ENCODE measurements at places on chromosomes 5 and 9.
A peak's percentile ranks its signal among the peaks of the same experiment; 100 is the strongest.

DNA sequence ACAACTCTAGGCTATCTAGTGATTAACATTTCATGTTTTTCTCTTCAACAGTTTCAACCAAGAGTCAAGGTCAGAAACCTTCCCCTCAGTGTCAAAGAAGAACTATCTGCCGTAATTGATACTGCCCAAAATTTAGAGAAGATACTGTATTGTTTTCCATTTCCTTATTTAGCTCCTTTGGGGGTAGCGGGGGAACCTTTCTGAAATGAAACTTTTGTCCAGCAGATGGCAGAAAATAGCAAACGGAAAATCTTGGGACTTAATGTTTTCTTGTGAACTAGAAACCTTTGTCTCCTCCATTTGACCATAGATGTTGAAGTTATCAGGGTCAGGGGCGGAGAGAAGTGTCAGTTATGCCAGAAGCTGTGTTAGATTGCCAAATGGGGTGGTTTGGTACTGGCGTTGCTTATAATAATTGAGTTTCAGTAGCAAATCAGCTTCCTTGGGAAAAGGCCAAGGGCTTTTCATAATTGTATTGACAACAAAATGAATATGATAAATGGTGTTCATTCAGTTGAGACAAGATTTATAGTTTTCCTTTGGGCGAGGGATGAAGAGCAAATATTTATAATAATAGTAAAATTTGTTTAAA, 101.7 kb upstream of the TLX3 start:
- no peak for DNase-seq

DNA sequence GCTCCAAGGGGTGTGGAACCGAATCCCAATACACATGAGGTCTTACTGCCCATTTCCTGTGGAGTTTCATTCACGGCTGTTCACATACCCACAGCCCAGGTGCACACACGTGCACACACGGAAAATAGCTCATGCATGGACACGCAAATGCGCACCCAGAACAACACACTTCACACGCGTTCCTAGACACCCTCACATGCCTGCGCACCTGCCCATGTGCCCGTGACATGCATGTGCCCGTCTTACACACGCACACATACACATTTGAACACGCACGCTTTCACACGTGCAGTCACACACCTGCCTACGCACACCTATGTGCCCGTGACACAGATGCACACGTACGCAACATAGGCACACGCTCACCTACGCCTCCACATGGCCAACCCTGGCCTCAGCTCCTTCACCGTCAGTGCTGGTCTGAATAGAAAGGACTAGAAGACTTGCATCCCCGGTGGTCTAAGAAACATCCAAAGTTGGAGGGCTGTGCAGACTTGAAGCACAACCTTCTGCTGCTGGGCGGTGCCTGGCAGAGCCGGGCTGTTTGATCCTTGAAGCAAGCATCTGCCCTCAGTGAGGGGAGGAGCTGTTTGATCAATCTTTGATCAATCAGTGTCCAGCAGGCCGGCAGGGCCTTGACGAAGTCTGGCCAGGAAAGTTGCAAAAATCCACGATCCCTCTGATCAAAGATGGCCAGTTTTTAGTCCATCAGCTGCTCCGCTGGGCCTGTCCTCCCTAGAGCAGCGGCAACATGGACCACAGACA, 164.7 kb downstream of the OLFM1 start:
- DNase-seq: no peak

DNA sequence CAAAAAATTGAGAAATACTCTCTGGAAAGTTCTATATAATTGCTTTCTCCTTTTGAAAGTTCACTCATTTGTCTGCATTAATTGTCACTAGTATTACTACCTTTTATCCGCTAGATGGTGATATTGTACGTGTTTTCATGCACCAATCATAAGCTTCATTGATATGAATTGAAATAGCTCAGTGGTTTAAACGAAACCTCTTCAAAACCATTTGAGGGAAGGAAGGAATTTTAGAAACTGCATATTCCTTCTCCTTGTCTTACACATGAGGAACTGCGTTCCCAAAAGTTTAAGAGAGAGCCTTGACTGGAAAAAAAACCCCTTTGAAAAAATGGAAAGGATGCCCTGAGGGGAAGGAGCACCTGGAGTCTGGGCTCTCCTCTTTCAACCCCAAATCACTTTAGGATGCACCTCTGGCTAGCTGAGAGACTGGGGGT, 98.6 kb downstream of the YTHDC2 start:
- no peak for DNase-seq

DNA sequence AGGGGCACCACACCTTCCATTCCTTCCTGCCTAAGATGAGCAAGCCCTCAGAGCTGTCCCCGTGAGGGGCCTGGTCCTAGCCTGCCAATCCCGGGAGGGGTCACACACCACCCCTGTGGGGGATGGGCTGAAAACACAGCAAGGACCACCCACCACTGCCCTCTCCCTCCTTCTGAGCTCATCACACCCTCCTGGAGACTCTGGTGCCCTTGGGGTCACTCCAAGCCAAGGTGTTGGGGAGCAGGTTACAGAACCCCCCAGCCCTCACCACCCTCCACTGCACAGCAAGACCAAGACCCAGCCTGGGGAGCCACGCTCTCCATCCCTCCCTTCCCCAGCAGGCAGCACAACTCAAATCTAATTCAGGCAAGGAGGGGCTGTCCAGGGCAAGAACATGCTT, 60.5 kb upstream of the PPP1R26 start:
- no peak for DNase-seq

DNA sequence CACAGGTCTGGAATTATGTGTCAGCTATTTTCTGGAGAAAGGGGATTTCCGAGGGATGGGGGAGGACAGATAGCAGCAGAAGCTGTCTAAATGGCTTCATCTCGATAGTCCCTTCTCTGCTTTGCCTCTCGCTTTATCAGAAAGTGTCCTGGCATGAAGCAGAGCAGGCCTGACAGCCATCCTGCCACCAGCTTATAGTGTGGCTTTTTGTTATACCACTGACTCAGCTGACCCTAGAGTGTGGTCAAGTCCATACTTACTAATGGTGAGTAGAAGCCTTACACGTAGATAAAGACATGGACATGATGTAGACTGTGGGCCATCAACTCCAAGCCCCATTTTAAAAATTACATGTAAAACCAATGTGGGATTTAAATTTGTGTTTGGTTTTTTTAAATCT, 50.0 kb downstream of the RCL1 start:
- no peak for DNase-seq

DNA sequence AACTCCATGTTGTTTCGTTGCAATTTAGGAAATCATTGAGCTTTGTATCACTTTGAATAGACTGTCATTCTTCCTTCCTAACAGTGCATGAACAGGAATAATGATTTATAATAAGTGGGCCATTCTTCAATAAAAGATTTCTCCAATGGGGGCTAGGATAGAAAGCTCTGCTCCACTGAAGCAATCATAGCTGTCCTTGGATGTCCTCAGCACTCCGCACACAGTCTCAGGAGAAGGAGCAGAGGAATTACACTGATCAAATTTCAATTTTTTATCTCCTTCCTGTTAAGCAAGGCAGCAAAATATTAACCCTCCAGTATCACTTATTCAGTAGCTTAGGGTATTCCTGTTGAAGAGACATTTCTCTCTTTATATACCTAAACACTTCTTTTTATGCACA, 532.7 kb upstream of the ST8SIA4 start:
- no peak for DNase-seq

DNA sequence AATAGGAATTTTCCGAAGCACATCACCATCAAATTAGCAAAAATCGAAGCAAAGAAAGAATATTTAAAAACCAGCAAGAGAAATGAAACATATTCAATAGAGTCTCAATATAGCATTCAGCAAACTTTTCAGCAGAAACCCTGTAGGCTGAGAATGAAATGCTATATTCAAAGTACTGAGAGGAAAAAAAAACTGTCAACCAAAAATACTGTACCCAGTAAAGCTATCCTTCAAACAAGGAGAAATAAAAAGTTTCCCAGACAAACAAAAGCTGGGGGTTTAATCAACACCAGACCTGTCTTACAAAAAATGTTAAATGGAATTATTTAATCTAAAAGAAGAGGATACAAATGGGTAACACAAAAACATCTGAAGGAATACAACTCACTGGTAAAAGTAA, 116.0 kb downstream of the TRPM3 start:
- no peak for DNase-seq

DNA sequence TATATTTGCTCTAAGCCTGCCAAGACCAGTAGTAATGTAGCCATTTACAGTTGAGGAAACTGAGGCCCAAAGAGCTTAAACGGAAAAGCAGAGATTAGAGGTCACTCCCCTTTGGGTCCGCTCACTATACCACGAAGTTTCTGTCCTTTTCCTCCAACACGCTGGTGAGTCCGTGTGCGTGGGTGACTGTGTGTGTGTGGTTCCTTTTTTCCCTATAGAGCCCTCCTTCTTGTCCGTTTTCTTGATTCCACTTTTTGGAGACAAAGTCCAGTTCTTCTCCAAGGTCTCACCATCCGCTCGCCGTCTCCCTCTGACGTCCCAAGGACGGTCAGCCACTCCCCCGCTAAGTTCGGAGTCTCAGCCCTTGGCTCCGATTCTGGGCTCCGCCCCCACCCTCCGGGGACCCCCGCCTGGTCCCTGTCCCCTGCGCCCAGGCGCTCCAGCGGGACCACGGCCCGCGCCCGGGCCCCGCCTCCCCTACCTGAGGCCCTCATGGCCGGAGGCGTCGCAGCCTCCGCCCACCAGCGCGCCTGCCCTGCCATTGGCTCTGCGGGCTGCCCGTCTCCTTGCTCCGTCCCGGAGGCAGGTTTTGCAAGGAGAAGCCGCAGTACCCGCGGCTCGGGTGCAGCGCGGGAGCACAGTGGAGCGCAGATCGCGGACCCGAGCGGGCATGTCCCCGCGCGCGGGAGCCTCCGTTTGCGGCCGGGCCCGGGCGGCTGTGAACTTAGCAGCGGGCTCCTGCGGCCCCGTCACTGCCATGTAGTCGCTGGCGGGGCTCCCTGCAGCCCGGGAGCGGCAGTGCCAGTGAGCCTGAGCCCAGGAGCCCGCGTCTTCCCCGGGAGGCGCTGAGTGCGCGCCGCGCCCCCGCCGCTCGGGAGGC, at the start of gene MAST4:
MAST4 (plus strand) TSS at position 638 of the 880 bp plus-strand sequence. CDS start 263 bp downstream, outside the sequence.
- DNase-seq: peak; percentile 34

GRCh38 chr9:12798066-12798770, 23.4 kb downstream of the LURAP1L start:
- DNase-seq: no peak

DNA sequence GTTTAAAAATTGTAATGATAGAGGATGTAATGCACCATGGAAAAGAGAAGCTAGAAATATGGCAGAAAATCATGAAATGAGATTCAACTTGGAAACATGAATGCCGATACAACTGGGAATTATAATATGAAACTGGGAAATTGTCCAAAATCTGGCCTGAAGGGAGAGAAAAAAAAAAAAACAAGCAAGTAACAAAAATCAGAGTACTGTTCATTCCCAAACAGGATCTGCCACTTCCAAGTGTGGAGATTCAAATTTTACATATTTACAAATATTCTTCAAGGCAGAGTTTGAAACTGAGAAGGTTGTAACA, 56.6 kb upstream of the MOCS2 start:
- no peak for DNase-seq

DNA sequence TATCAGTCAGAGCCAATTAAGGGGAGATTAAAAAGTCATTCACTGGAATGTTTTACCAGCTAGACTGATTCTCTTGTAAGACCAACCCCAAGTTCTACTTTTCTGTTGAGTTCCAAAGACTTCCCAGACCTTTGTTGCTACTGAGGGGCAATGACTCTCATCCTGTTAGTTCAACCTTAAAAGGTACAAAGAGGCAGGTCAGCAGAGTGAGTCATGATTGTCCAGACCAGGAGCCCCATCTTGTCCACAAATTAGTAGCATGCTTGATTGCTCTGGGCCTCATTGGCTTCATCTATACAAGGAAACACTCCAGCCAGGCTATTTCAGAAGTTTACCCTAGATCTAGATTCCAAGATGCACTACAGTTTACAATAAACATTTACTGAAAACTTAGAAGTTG, 79.9 kb upstream of the IL7R start:
- no peak for DNase-seq

DNA sequence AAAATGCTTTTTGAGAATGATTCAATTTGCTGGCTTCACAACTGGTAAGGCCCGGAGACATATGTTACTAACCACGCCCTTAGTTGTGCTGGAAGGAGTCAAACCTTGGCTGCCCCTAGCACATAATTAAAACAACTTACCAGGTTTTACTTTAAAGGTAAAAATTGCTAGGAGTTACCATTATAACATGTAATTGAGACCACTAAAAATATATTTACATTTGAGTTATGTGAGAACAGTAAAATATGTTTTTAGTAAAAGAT, 435.6 kb upstream of the CDH9 start:
- no peak for DNase-seq

GRCh38 chr5:170333161-170333910, 35.8 kb upstream of the LCP2 start:
- no peak for DNase-seq

- no peak for DNase-seq
Measured at GRCh38 chr5:10288592-10289219, 19.0 kb downstream of the CMBL start.

GRCh38 chr9:34374905-34375552, 1.7 kb downstream of the MYORG start:
- no peak for DNase-seq

- DNase-seq: peak; percentile 47
Measured at GRCh38 chr5:141557681-141558136, 61.1 kb downstream of the DIAPH1 start.

GRCh38 chr5:108728566-108729241, 19.0 kb upstream of the FER start:
- peak; percentile 3 for DNase-seq

DNA sequence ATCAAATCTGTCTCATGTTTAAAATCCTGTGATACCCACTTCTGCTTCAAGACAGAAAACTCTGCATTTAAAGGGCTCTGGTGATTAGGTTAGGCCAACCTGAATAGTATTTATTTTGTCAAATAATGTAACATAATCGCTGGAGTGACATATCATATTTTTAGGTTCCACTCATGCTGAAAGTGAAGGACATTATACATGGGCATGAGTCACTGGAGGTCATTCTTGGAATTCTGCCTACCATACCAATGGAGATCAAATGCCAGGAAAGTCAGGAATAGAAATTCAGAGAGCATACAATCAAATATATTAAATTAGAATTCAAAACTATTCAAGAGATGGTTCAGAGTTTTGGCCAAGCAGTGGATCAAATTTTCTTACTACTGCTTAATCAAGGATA, 97.1 kb upstream of the PRSS3 start:
- no peak for DNase-seq

All from stimulated activated CD4-positive, alpha-beta T cell treated with anti-CD3 and anti-CD28 coated beads, Interleukin-1b, Interleukin-23, amount 100 ng/mL, for 1 hour (primary cell).